ENCODE measurements at places on chromosomes 7 and 10. TPM values are rescaled to one million over a fixed set of nuclear protein-coding genes. Genes with fewer than 3 reads are reported as not detected.

GRCh38 chr7:82156168-82156567, 287.4 kb downstream of the CACNA2D1 start:
- no peak for DNase-seq

GRCh38 chr7:6504996-6505395, 46.3 kb downstream of the GRID2IP start:
- DNase-seq: no peak

Gene HABP2
- not detected for total RNA-seq

DNA sequence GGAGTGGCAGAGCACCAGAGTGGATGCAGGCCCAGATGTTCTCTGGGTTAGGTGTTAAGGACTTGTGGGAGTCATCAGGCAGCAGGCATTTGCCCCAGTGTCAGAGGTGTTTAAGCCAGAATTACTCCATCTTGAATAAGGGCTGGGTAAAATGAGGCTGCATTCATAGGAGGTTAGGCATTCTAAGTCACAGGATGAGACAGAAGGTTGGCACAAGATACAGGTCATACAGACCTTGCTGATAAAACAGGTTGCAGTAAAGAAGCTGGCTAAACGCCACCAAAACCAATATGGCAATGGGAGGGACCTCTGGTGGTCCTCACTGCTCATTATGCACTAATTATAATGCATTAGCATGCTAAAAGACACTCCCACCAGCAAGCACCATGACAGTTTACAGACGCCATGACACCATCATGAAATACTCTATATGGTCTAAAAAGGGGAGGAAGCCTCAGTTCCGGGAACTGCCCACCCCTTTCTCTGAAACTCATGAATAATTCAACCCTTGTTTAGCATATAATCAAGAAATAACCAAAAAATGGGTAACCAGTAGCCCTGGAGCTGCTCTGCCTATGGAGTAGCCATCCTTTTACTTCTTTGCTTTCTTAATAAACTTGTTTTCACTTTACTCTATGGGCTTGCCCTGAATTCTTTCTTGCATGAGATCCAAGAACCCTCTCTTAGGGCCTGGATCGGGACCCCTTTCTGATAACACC, 882 bp upstream of the LRRC61 start:
- DNase-seq: no peak

DNA sequence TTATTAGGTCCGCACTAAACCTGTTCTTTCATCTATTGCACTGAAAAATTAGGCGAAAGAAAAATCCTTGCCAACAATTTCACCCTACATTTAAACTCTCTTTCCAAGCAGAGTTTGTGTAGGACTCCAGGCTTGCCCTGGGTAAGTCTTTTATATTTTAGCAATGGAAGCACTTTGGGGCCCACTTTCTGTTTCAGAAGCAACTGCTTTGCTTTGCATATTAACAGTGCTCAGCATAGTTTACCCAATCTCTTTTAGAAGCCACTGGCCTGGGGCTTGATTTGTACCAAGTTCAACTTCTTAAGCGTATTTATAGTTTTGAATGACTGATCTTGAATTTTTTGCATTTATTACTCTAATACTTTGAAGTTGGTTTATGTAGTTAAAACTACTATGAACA, 78.8 kb upstream of the MDFIC start:
- no peak for DNase-seq

DNA sequence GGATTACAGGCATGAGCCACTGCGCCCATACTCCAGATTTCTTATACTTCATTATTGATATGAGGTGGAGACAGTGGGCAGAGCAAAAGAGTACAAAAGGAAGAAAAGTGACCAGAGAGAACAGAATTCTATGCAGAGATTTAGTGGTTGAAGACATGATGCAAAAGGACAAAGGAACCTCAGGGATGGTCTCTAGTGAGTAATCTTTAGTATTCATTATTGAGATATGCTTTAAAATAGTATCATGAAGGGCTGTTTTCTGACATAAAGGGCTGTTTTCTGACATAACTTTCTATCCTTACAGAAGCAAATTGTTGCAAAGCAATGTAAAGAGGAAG, 81.2 kb upstream of the OIT3 start:
- no peak for DNase-seq

DNA sequence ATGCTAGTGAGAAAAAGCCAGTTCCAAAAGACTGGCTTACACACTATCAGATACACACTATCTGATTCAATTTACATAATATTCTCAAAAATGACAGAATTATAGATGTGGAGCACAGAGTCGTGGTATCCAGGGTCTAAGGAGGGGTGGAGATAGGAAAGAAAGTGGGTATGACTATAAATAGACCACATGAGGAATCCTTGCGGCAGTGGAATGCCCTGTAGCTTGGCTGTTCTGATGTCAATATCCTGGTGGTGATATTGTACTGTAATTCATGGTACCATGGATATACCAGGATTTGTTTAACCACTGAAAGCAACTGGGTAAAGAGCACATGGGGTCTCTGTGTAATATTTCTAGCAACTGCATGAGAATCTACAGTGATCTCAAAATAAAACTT, 67.7 kb upstream of the TMEM72 start:
- no peak for DNase-seq

GRCh38 chr10:29470843-29471543, 163.8 kb downstream of the SVIL start:
- DNase-seq: no peak

Gene PAXIP1
- total RNA-seq: 36.3 TPM

Gene LIPM
- total RNA-seq: not detected

Gene ASAH2
- not detected for total RNA-seq

GRCh38 chr7:100483722-100484672, at the start of gene NYAP1:
NYAP1 (plus strand) TSS chr7:100483927; CDS start chr7:100485312, 1,385 bp downstream.
- peak; percentile 60 for DNase-seq

Gene ADAM12
- total RNA-seq: not detected

Gene AGBL3
- 7.1 TPM for total RNA-seq

Gene CALML5
- total RNA-seq: not detected

Gene KLF14
- total RNA-seq: not detected

DNA sequence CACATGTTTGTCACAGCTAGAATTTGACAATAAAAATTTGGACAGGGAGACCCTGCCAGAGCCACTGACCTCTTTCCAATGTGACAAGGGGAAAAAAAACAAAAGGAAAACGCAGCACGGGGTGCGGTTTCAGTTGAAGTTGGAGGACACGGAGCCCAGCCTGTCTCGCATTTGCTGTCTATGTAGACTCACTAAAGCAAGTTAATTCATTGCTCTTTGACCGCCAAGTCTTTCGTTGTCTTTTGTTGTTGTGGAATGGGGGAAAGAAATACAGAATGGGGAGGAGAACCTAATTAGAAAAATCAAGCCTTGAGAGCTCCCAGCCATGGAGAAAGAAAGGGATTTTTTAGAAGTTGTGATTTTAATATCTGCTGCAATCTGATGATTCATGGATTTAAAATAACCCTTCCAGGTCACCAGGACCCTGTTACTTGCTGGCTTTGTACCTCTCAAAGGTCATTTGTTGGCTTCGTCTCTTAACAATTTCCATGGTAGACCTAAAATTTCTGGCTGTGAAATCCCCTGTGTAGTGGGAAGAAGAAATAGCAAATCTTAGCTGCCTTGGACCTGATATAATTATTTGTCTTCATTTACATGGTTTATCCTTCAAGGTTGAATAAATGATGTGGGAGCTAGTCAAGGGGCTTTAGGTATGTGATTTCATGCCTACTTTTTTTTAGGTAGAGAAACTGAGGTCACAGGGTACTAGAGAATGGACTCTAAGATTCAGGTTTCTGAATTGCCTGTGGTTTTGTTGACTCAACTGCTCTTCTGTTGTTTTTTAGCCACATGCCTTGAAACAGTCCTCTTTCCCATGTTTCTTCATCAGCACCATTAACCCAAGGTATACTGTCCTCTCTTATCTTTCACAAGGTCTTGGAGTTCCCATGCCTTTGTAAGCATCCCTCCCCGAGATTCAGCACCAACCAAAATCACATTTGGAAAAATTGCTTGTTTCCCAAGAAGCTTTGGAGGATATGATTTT, 78.7 kb downstream of the TCF7L2 start:
- DNase-seq: no peak

- no peak for DNase-seq
Measured at GRCh38 chr7:154743206-154743605, 259.7 kb downstream of the PAXIP1 start.

DNA sequence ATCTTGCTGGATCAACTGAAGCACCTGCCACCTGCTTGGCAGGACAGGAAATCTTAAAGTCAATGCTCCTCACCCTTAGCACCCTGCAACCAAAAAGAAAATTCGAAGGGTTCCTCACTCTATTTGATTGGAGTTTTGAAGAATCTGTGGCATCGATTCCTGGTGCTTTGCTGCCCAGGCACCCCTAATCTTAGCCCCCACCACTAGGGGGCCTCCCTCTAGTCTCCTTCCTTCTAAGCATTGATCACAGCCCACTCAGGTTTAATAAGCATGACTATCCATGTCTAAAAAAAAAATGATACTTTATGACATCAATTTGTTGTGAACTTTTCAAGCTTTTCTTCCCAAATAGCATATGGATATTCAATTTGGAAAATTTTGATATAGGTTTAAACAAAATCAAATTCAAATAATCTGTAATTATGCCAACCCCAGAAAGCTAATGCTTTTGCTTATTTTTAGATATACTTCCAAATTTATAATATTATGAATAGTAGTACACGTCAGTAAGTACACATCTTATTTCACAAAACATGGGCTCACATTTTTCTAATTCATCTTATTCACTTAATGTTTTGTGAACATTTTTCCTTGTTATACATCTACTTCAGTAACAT, 45.3 kb downstream of the NRG3 start:
- DNase-seq: peak; percentile 16

GRCh38 chr7:157133304-157133703, 5.4 kb upstream of the UBE3C start:
- DNase-seq: no peak

- DNase-seq: no peak
Measured at GRCh38 chr10:11603741-11604140, 7.7 kb downstream of the USP6NL start.

Gene FAM131B
- total RNA-seq: not detected

DNA sequence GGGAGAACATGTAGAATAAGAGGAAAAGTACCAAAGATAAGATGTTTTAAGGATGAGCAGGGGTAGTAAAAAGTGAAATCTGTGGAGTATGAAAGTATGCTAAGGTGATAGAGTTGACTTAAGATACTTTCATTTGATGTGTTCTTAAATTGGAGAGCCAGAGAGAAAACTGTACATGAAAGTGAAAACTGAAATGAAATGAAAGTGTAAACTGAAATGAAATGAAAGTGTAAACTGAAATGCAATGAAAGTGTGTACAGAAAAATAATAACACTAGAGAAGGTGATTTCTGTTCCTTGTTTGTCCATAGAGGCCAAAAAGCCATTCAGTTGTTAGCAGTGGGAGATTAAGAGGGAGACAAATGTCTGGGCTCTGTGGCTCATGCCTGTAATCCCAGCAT, 17.5 kb downstream of the AHR start:
- no peak for DNase-seq

- DNase-seq: peak; percentile 62
Measured at GRCh38 chr7:148883266-148884048, 634 bp downstream of the EZH2 start.

Gene CTTNBP2
- not detected for total RNA-seq

DNA sequence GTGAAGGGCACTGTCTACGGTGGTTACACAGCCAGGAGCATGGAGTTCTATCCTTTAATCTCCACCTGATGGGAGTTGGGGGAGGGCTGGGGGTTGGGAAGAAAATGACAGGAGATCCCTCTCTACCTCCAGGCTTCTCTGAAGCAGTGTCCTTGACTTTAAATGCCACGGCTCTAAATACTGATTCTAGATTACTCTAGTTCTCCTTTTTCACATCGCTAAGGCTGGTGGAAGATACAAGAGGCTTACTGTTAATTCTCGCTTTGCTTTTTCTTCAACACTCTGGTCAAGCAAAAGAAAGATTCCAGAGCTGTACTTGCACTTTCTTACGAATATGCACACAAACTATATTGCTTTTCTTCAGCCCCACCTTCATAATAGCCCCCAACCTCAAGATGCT, 30.5 kb downstream of the ARL3 start:
- DNase-seq: no peak

DNA sequence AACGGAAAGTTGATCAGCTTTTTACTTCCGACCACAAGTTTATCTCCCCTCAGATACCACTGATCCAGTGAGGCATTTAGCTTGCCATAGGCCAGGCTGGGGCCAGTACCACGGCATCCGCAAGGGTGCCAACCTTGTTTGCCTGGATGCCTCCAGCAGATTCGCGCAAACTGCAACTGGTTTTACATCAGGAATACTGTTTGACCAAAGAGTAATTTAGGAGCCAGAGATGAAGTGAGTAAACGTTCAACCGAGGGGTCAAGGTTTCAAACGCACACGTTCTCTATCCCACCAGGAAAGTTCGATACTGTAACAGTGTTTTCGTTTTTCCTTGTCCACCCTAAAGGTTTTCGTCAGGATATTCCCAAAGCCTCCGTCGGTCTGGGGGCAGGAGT, 266 bp upstream of the MDFIC start:
- DNase-seq: no peak

GRCh38 chr7:128076796-128077271, 45.6 kb upstream of the LRRC4 start:
- DNase-seq: no peak

DNA sequence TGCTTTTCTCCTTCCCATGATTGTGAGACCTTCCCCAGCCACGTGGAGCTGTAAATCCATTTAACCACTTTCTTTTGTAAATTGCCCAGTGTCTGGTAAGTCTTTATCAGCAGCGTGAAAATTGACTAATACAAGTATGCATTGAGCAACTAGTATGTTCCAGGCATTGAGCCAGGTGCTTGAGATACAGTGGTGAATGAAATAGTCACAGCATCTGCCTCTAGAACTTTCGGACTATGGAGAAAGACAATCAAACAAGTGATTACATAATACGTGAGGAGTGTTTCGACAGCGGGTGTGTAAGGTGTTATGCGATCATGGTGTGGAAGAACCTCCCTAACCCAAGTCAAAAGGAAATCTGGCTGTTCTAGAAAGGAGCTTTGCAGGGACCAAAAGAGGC, 21.6 kb upstream of the NUP205 start:
- no peak for DNase-seq

DNA sequence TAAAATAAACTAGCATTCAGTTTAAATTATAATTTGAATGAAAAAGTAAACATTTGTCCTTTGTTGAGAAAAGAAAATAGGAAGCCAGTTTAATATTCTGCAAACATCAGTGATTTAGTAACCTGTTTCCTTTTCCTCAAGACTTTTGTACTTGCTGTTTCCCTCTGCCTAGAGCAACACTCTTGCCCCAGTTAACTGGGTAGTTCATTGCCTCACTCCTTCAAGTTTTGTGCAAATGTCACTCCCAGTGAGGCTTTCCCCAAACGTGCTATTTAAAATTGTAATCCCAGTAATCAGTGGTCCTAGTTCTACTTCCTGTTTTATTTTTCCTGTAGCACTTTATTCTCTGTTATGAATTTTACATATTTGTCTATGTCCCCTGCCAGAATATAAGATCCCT, 23.8 kb downstream of the DLD start:
- no peak for DNase-seq

- no peak for DNase-seq
Measured at GRCh38 chr10:95861386-95861785, 46.4 kb upstream of the CC2D2B start.

DNA sequence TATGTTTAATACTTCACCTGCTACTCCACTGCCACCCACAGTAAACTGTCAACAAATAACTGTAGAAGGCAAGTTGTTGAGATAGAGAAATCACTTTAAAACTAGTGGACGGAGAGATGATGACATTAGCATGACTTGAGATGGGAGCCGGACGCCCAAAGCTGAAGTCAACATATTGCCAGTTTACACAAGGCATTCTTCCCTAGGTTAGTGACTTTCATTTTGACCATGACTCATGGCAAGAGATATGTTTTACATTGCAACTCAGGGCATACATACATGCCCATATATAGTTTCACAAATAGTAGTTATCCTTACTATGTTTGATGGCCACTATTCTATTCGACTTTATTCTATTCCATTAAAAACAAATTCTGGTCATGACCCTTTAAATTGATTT, 296.6 kb downstream of the PLXNA4 start:
- DNase-seq: no peak

All from OCI-LY7 (cell line).